ENCODE measurements at places on chromosomes 4 and X.

DNA sequence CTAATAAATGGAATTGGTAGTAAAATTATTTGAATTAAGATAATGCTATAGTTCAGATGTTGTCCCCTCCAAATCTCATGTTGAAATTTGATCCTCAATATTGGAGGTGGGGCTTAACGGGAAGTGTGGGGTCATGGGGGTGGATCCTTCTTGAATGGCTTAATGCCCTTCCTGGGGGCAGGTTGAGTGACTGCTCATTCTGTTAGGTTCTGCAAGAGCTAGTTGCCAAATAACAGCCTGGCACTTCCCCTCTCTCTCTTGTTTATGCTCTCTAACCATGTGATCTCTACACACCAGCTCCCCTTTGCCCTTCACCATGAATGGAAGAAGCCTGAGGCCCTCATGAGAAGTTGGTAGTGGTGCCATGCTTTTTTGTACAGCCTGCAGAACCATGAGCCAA lies 724.8 kb upstream of the FTHL17 start:
- DNase-seq: no peak

DNA sequence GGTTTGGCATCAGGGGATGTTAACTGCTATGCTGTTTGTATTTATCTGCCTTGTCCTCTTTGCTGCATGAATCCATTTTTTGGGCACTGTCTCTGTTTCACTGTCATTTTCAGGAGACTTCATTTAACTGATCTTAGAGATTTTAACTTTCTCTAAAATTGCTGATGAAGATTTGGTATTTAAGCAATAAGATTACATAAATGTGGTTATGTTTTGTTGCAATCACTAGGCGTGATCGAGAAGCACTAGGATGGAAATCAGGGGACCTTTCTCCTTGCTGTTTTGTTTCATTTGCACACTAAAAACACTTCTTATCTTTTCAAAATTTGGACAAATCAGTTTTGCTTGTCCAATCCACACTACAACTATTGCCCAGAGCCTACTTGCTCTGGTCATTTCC lies 15.4 kb downstream of the CXCL2 start:
- DNase-seq: no peak

DNA sequence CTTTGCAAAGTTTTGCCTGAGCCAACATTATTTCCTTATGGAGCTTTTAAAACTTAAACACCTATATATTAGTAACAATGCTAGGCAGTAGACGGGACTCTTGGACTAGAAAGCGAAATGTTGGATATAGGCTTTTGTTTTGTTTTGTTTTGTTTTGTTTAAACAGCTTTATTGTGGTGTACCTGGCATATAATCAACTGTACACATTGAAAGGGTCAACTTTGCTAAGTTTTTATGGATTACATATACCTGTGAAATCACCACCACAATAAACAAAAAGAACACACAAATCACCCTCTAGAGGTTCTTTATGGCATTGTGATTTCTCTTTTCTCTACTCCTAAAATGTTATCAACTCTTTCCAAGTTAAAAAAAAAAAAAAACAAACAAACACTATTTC lies 184.9 kb upstream of the LNX1 start:
- DNase-seq: no peak

DNA sequence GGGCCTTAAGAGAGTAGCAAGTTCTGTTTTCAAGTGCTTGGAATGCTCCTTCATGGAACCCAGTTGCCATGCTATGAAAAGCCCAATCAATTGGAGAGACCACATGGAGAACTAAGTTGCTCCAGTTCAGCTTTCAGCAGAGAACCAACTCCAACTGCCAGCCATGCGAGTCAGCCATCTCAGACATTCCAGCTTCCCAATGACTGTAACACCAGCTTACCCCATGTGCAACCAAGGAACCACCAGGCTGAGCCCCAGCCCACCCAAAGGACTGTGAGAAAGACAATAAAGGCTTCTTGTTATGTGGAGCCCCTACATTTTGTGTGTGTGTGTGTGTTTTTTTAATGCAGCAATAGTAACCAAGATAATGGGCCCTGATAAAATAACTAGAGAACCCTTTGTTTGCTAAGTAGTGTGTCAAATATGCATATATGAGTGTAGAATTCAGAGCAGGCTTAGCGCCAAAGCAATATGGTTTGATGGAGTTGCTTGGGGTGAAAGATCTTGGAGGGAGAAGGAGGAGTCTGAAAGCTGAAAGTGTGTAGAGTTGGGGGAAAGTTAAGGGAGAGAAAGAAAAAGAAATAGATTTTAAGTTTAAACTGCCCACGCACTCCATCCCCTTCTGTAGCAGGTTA lies 35.0 kb upstream of the CCKAR start:
- DNase-seq: no peak

GRCh38 chrX:20237864-20238263 lies 28.8 kb downstream of the RPS6KA3 start:
- no peak for DNase-seq

- no peak for DNase-seq
These were observed 237.2 kb upstream of the FSTL5 start for GRCh38 chr4:162401021-162401420.

DNA sequence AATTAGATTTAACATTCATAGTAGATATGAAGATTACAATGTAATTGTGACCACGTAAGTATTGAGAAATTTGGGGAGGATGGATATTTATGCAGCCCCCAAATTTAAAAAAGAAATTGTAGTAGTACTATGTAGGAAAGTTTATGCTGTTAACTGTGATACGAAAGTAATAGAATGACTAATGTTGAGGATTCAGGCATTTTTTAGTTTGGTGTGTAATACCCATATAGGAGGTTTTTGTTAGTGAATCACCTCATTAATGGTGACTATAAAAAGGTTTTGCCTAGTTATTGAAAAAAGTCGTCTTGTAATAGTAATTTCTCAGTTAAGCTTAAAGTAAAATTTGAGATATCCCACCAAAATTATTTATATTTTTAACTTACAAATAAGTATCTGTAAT lies 67.2 kb downstream of the SMARCAD1 start:
- no peak for DNase-seq

DNA sequence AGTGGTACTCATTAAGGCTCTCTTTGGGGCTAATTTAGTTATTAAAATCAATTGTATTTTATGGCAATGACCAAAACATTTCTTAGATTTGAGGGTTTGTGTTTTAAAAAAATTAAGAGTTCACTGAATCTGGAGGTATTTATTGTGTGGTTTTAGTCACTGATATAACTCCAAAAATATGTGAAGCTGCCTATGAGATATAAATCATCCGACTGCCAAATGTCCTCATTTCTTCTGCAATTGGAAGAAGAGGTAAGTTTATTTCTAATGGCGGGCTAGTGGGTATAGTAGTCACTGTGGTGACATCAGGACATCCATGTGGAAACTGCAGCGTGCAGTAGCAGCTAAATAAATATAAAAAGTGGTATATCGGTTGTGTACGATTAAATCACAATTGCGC lies 205.5 kb downstream of the MID1 start:
- no peak for DNase-seq
